ENCODE measurements at places on chromosomes 12 and 14.

GRCh38 chr12:43653917-43654316, 101.9 kb upstream of the ADAMTS20 start:
- H3K27ac ChIP-seq: no peak overlapping the region
- no peaks in the 10 kb centered on the region for H3K36me3 ChIP-seq
- no peaks in the 10 kb centered on the region for H3K27me3 ChIP-seq
- no peak overlapping the region for H3K4me3 ChIP-seq

GRCh38 chr14:52352569-52352968, 38.5 kb downstream of the PTGER2 start:
- H3K36me3 ChIP-seq: no peaks in the 10 kb centered on the region
- no peak overlapping the region for H3K4me3 ChIP-seq
- no peaks in the 10 kb centered on the region for H3K27me3 ChIP-seq
- H3K27ac ChIP-seq: no peak overlapping the region

DNA sequence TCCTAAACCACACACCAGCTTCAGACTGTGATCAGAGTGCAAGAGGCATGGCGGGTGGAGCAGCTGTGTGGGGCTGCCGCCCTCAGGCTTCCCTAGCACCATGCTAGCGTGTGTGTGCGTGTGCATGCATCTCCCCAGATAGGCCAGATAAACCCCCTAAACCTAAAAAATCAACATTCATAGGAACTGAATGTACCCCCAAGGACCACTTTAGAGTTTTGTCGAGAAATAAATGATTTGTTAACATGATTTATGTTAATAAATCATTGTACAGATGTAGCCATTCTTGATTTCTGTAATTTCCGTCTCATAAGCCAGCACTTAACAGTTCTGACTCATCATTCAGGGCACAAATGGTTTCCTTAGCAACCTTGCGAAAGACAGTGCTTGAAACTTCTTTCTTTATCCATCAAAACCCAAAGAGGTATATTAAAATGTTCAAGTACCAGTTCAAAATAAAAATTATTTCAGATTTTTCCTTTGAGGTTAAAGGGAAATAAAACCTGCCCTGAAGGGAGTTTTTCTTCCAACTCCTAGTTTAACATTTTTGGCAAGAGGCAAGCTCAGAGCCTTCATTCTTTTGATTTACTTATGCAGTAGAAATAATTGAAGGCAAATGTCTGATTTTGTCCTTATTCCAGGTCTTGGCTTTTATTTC, 206.2 kb upstream of the RGS6 start:
- no peak overlapping the region for H3K4me3 ChIP-seq
- H3K36me3 ChIP-seq: peaks cover 20% of the 10 kb centered on the region
- H3K27me3 ChIP-seq: no peaks in the 10 kb centered on the region
- H3K27ac ChIP-seq: no peak overlapping the region

DNA sequence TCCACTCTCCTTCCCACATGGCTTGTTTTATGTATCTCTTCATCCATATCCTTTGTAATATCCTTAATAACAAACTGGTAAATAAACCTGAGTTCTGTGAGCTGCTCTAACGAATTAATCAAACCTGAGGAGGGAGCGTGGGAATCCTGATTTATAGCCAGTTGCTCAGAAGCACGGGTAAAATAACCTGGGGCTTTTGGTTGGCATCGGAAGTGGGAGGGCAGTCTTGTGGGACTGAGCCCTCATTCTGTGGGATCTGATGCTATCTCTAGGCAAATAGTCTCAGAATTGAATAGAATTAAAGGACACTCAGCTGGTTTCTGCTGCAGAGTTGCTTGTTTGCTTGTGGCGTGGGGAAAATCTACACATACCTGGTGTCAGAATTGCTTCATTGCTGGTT, 17.5 kb upstream of the LDHB start:
- H3K4me3 ChIP-seq: no peak overlapping the region
- H3K27ac ChIP-seq: no peak overlapping the region
- no peaks in the 10 kb centered on the region for H3K36me3 ChIP-seq
- peaks cover 3% of the 10 kb centered on the region for H3K27me3 ChIP-seq
- no peak for DNase-seq

GRCh38 chr12:96045566-96045965, 10.2 kb upstream of the LTA4H start:
- peaks cover 3% of the 10 kb centered on the region for H3K27me3 ChIP-seq
- no peaks in the 10 kb centered on the region for H3K36me3 ChIP-seq
- no peak overlapping the region for H3K27ac ChIP-seq
- no peak overlapping the region for H3K4me3 ChIP-seq
- peaks cover 8% of the 10 kb centered on the region for H3K4me1 ChIP-seq
